ENCODE measurements at places on chromosomes 2 and 18.

- no peak for DNase-seq
Measured at GRCh38 chr2:183349091-183349490, 224.8 kb downstream of the NUP35 start.

DNA sequence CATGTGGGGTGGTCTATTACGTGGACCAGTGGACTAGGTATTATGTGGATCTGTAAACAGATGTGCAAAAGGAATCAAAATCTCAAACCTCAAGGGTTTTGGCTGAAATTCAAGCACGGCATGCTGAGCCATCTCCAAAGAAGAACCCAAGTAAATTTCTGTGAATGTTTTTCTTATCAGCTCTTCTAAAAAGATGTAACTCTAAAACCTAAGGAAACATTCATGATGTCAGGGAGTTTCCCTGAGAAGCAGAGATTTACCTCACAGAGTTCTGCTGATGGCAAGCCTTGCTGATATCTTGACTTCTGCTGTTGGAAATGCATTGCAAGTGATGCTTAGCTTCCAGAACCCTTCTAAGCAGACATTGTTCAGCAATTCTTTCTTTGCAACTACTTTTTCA, 21.6 kb downstream of the DSG4 start:
- DNase-seq = no peak

GRCh38 chr2:55992455-55992854, 68.9 kb upstream of the EFEMP1 start:
- no peak for DNase-seq

DNA sequence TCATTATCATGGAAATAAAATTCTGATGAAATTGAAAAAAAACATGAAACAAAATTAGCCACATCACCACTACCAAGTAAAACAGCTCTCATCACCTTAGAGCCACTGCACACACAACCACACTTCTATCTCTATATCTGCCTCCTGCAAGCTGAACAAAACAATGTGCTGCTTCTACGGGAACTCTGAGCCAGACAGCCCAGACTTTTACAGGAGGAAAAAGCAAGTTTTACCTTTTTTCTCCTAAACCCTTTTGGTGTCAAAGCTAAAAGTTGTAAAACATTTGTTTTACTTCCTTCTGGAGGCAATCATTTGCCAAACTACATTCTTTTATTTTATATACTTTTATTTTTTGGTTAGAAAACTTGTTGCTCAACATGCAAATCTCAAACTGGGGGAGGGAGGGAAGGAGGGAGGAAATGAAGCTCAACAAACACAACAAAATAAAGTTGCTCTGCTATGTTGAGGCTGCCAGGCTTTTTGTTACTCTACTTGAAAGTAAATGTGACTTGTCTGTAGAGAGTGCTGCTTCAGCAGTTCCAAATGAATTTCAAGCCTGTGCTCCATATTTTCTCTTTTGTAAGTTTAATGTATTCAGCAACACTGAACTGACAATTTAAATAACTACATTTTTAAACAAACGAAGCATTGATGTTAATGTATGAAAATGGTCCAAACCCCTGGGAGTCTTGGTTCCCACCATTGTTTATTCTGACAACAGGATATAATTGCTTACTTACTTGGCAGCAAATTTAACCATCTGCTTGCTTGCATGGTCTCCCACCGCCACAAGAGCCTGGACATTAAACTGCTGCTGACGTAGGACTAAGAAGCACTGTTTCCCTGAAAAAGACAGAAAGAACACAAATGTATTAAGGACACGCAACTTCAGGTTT, 24.5 kb downstream of the DARS1 start:
- no peak for DNase-seq

DNA sequence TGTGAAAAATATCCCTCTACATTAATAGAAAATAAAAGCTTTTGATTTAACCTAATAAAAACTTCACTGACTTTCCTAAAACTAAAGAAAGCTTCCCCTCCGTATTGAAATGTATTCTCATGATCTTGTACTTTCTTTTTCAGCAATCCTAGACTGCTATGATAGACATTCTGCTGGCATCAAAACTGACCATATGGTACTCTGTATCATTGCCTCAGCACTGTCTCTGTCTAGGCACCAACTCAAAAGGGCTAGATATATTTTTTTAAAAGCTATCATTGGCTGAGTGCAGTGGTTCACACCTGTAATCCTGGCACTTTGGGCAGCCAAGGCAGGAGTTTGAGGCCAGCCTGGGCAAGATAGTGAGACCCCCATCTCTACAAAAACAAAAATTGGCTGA, 32.9 kb downstream of the CDKL4 start:
- no peak for DNase-seq

DNA sequence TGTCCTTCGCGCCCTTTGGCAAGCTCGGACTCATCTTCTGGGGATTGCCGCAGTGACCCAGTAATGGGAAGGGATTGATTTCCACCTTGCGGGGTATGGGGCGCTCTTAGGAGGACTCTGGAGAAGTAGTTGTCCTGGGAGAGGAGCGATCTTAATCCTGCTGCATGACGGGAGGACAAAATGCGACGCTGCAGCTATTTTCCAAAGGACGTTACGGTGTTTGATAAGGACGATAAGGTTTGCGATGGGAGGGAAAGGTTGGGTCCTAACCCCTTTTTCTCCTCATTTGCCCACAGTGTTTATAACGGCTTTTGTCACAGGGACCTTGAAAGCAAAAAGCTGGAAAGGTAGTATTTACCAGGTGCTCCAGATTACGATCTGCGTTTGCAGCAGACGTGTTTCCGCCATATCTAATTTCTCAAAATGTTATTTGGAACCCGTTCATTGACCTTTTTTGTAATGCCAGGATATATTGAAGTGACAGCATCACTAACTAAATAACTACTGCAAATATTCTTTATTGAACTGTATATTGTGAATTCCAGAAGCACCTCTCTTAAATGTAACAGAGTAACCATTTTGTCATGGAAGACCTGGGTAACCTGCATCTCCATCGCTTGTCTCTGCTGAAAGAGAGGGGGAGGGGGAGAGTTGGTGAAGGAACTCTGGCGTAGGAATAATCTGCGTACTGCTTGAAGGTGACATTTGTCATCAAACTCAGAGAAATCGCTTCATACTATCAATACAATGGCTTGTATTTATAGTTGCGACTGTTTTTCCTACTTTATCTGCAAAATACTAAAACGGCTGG, 590 bp downstream of the MDH1 start:
- DNase-seq = no peak

GRCh38 chr2:230902180-230902899, 22.7 kb downstream of the GPR55 start:
- no peak for DNase-seq

DNA sequence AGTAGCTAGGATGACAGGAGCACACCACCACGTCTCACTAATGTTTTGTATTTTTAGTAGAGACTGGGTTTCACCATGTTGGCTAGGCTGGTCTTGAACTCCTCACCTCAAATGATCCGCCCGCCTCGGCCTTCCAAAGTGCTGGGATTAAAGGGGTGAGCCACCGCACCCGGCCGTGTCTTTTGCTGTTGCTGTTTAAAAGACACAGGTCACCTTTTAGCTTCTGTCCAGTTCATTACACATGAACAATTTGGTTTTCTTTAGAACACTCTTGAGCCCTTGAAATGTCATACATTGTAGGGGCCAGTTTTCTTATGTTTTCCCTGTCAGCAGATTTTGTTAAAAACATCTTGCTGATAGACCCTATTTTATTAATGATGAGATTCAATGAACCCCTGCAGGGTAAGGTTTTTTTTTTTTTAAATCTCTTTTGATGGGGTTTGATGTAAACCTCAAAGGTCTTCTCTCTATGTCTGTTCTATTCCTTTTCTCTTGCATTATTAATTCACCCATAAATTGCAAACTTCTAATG, 61.0 kb upstream of the AGPS start:
- no peak for DNase-seq

DNA sequence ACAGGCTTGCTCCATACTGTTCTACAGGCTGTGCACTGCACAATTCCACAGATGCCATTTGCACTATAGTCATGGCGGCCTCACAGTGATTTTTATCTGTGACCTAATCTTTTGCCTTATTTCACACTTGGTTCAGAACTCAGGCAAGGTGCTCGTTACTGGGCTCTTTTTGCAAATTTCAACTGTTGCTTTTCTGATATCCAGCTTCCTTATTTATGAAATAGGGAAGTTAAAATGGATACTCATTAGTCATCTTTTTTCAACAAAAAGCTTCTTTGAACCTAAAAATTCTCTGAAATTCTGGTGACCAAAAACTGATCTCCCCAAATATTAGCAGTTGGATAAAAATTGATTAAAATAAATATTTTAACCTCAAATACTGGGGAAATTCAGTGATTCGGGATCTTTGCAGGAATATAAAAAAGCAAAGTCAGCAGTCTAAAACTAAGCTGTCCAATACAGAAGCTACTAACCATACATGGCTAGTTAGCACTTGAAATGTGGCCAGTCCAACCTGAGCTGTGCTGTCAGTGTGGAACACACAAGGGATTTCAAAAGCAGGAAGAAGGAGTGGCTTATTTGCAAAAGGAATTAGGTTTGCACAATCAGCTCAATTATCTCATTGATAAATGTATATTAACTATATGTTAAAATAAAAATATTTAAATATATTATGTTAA, 134.4 kb downstream of the COL4A4 start:
- no peak for DNase-seq

DNA sequence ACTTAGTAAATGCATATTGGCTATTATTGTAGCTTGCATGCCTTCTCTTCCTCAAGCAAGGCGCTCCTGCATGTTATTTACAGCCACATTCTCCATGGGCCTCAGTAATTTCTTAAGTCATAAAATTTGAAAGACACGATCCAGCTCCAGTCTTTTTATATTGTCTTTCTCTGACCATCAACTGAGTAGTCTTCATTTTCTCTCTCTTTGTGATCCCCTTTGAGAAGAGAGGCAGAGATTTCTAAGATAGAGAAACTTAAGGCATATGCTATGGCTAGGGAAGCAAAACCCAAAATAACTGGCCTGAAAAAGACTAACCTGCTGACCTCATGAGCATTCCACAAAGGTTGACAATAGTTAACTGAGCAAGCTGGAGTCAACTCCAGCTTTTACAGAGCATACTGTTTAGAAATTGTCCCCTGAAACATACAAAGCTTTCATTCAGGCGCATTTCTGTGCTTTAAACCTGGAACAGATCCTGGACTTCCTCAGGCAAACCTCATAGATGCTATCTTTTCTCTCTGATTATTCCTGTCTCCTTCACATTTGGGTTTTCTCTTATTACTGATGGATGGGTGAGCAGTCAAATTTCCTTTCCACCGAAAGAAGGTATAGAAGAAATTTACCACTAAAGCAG, 4.6 kb downstream of the DPP4 start:
- DNase-seq = no peak

GRCh38 chr2:240728827-240729226, 37.2 kb downstream of the AQP12A start:
- no peak for DNase-seq

GRCh38 chr2:43100883-43101662, 125.3 kb downstream of the ZFP36L2 start:
- DNase-seq = no peak

DNA sequence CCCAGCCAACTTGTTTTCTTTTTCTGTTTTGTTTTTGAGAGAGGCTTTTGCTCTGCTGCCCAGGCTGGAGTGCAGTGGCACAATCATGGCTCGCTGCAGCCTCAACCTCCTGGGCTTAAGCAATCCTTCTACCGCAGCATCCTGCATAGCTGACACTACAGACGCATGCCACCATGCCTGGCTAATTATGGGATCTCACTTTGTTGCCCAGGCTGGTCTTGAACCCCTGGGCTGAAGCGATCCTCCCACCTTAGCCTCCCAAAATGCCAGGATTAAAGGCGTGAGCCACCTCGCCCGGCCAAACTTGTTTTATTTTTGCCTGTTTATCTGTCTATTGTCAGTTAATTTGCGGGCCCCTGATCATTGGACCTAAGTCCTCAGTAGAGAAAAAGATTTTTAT, 61.6 kb upstream of the MSH6 start:
- DNase-seq = no peak
